ENCODE measurements at places on chromosomes 5 and 9.

DNA sequence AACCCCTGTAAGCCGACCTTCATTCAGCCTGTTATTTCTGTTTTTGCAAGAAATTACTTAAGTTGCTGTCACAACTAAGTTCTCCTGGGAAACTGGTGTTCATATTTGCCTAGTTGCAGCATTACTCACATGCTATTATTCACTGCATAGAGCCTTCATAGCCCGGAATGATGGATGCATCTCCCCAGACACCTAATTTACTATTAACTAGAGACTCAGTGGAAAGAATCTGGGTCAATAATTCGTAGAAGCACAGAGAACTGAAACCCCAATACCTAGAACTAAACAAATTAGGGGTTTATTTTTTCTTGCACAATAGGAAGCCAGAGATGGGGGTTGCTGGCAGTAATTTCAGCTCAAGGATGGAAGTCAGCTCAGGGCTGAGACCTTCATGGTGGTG is 45.7 kb upstream of the FAM170A start:
- no peak for DNase-seq

DNA sequence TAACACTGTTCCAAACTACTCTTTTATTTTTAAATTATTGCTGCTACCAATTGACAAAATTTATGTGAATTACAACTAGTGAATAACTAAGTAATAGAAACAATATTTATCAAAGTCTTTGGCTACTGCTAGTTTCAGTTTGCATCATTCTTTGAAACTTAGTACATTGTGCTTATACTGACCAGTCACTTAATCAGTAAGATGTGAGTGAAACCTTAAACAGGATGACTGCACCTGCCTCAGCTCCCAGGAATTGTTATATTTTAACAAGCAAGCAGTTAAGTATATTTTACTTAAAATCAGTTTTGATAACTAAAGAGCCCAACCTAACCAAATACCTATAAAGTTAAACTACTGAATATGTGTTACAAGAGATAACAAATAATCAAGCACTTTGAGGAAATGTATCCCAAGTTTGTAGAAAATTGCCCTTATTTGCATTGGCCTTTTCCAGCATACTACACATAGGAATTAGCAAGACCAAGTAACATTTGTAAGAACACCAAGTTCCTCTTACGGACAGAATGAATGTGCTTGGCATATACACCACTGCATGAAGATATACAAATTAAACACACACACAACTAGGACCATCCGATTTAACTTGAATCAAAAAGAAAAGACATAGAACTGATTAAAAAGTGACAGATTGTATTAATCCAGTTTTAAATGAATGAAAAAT is 545.5 kb upstream of the DAB2 start:
- no peak for DNase-seq

GRCh38 chr9:29773676-29774075 is 2200.4 kb upstream of the C9orf72 start:
- no peak for DNase-seq

DNA sequence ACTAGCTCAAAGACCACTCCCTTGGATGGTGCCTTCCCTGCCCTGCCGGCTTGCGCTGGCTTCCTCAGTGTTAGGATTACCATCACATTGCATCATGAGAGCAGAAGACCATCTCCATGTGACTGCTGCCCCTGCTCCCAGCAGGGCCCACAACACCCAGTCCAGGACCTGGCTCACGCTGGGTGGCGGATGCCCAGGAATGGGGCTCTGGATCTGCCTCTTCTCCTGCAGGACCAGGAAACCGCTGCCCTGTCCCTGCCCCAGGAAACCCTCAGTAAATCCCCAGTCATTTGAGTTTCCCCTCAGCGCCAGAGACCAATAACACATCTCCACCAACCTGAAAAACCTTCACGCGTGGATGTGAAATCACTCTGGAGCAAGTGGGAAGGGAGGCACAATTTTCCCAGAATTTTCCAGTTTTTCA is 3.3 kb upstream of the RNF44 start:
- DNase-seq = no peak

DNA sequence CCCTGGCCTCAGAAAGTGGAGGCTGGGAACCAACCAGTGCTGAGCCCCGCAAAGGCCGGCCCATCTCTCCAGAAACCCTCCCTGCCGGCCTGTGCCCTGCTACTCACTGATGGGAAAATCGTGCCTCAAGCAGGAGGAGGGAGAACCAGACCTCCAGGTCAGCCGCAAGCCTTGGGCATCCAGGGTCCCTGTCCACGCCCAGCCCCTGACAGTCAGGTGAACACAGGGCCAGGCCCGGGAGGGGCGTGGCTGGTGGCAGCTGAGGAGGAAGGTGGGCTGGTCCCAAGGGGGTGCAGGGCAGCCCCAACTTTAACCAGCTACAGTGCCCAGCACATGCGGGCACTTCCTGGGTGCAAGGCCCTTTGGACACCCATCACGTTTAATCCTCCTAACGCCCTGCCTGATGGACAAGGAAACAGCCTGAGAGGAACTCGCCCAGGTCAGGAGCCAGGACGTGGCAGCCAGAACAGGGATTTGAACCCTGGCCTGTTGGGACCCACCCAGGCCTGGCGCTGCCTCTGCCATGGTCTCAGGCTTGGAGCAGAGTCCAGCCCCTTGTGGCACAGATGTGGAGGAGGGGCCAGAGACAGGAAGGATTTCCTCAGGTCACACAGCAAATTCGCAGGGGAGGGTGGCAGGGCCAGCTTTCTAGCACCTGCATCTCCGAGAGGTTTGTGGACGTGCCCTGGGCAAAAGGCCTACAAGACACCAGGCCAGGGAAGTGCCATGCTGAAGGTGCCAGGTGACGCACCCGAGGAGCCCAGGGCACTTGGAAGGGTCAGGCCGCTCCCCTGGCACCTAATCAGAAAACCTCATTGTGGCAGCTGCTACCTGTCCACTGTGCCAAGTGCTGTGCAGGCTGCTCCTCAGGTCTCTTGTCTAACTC is 4.5 kb downstream of the RALGDS start:
- no peak for DNase-seq

DNA sequence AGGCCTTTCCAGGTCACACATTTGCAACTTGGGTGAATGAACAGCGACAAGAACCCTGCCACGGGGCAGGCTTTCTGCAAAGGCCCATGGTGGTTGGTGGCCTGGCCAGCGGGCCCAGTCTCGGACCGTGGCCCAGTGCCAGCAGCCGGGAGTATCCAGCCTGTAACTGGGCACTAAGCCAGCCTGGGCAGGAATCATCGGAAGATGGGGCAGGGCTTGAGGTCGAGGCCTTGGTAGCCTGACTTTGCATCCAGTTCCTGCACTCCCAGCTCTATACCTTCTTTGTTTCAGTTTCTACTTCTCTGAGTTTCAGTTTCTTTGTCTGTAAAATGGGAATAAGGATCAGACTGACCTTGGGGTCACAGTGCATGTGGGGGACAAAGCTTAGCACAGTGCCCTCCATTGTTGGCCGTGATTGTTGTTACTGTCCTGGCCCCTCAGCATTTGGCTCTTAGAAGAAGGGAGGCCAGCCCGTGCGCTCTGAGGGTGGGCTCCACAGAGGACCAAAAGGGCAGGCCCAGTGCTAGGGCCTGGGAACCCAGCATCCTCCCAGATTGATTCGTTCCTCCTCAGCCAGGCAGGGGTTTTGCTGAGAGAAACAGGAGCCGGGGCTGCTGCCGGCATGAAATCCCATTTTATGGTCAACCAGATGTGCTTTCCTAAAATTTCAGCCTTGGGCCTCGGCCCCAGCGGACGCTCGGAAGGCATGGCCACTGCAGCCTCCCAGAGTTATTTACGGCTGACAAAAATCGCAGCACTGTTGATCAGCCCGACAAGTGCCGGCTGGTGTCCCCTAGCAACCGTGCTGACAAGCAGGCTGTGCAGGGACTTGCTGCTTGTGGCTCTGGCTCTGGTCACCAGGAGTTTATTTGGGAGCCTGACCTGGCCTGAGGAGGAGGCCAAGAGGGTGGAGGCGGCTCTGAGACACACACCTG is 43.6 kb downstream of the JADE2 start:
- DNase-seq = no peak

- no peak for DNase-seq
These were observed 6.8 kb downstream of the LCN10 start for GRCh38 chr9:136735812-136736480.

Measured in CD4-positive, alpha-beta T cell treated with Interleukin-10 for 1 hour (primary cell).